ENCODE measurements at places on chromosomes 12 and 14. TPM values are rescaled to one million over a fixed set of nuclear protein-coding genes. Genes with fewer than 3 reads are reported as not detected.

GPRC5A gene
- total RNA-seq: 0.42 TPM

GRCh38 chr12:57772429-57773322 lies at the start of gene EEF1AKMT3:
Gene EEF1AKMT3, plus strand, starts transcription at chr12:57772614. Its CDS starts 111 bp downstream, at chr12:57772725.
- peak; percentile 53 for DNase-seq

GRCh38 chr12:115543269-115543668 lies 734.2 kb downstream of the MED13L start:
- DNase-seq: no peak

DNA sequence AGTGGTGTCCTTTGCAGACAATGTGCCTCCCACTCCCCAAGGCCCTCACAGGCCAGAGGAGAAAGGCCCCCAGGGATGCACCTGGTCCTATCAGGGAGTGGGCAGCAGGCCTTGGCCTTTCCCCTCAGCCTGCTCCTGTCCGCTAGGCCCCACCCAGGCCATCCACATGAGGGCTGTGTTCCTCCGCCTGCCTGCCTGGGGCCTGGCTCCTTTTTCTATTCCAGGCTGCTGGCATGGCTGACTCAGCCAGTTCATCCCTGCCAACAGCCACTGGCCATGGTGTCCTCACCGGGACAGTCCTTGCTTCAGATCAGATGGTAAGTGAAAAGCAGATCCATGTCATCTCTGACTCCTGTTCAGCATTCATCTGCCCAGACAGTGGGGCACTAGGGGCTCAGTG lies 13.4 kb downstream of the ISM2 start:
- DNase-seq: peak; percentile 26

DNA sequence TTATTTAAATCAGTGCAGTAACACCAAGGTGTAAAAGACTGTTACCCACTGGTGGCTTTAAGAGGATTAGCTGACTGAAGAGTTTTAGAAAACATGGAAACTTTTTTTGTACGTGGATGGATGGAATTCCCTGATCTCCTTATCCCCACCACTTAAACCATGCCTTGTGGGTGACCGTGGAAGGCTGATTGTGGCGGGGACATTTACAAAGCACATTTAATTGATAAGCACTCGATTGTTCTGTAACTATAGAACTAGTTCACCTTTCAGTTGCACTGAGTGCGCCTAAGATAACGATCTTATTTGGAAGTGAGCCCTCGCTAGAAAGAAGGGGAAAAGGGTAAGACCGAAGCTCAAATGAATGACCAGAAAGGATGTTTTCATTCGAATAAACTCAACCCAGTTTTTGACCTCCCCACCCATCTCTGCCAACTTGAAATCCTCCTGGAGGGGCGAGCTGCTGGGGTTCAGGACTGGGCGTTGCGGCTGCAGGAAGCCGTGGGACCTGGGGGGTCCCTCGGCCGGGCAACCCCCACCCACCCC lies 688 bp upstream of the RASSF3 start:
- DNase-seq: peak; percentile 29

TCL1B gene
- total RNA-seq: not detected

NGB gene
- total RNA-seq: not detected

RDH11 gene
- 105 TPM for total RNA-seq

GRCh38 chr12:83827193-83827592 lies 1085.4 kb downstream of the SLC6A15 start:
- no peak for DNase-seq

GRCh38 chr14:35854696-35855270 lies 28.6 kb downstream of the BRMS1L start:
- no peak for DNase-seq

- DNase-seq: peak; percentile 62
Observed at GRCh38 chr12:11797317-11797913, 147.9 kb downstream of the ETV6 start.

- DNase-seq: no peak
Observed at GRCh38 chr12:71731439-71732356, 23.0 kb upstream of the RAB21 start.

DNA sequence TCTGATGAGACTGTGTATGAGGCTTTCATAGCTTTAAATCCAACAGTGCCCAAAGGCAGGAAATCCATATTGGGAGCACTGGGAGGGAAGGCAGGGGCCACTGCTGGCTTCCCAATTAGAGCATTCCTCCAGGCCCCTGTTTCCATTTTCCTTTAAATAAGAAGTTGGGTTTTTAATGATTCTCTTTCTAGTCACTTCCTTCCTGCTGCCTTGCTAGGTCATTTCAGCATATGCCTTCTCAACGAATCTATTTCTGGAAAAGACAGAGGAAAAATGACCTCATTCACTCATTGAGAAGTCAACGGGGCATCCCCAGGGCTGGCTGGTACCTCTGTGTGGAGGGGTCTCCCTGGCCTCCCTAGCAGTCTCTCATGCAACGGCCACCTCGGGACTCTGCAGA lies 43.5 kb downstream of the IGF1 start:
- DNase-seq: no peak

MFAP5 gene
- 136 TPM for total RNA-seq

MUCL1 gene
- not detected for total RNA-seq

DNA sequence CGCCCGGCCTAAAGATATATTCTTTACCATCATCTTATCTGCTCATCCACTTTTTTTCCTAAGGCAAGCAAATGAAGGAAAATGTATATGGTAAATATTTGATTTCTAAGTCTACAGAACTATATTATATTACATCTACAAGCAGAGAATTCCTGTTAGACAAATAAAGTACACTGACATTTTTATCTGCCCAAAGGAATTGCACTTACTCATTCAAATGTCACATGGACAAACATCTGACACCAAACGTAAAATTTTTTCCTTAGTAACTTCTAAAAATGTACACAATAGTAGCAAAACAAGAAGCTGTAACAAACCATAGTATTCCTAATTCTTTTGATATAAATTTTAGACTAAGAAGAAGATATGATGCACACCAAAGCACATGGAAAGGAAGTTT lies 51.0 kb downstream of the SPPL3 start:
- DNase-seq: no peak

CCDC198 gene
- not detected for total RNA-seq

DNA sequence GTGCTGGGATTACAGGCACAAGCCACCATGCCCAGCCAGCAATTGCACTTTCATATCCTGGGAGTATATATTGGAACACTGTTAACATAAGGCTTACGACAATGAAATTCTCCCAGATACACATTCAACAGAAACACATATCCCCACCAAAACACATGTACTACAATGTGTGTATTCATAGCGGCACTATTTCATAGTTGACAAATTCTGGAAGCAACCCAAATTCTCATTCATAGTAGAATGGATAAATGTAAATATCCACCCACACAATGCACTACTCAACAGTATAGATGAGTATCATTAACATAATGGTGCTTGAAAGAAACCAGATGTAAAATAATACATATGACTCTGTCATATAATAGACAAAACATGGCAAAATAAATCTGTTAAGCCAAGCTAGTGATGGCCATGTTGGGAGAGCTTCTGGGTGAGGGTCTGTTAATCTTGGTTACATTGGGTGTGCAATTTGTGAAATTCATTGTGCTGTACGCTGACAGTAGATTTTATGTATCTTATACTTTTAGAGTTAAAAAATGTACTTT lies 2.6 kb upstream of the DNAAF2 start:
- no peak for DNase-seq

RPL10L gene
- total RNA-seq: not detected

PLEKHG7 gene
- 1.5 TPM for total RNA-seq

DNA sequence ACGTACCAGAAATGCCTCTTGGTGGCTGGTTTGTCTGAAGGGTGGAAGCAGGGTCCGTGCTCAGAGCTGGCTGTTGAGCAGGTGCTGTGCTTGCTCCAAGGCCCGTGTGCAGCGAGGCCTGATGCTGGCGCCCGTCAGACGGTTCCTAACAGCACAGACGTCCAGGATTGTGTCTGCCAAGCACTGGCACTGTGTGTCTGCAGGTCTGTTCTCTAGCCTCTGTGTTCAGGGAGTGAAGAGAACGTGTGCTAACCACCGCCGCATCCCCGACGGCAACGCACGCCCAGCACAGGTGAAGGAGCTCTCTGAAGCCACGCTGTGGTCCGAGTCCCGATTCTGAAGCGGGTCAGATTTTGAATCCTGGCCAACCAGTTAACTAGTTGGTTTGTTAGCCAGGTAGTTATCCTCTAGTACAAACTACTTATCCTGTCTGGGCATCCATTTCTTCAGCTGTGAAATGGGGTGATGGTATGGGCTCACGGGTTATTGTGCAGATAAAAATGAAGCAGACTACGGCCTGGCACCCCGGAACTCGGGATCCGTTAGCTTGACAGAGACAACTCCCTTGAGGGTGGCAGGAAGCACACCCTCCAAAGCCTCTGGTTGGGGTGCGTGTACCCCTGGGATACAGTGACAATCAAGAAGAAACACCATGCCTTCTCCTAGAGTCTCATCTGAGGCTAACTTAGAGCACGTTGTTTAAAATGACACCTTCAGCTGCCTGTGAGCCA lies 18.6 kb upstream of the TDRD9 start:
- DNase-seq: no peak

DNA sequence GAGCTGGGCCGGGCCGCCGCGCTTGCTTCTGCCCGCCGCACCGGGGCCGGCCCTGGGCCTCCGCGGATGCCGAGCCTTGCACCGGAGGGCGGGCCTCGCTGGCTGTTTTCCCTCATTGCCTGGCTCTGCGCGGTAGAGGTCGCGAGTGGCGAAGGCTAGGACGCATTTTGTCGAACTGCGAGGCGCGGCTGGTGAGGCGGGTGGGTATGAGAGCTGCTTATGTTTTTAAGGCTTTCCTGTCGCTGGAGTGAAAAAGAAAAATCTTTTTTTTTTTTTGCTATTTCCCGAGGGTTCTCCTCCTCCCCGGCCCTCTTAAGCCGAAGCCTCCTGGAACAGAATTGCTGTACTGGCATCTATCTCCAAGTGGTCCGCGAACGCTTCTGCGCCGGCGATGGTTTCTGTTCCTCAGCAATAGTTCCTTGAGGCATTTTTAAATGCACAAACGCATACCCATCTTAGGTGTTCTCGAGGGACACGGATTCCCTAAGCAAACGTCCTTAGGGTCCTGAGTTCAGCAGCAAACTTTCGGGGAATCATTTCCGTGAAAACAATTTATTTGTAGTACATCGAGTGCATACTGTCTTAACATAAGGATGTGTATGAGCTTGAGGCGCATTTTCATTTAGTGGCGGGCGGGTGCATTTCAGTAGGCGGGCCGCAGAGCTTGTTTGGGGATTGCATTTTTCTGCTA lies 631 bp downstream of the RESF1 start:
- DNase-seq: peak; percentile 70
